Ascending aorta (tissue), 2 donors: ENCODE measurements at places on chromosomes 16 and 17.
A peak's percentile ranks its signal among the peaks of the same experiment; 100 is the strongest.

- H3K27ac ChIP-seq: no peak overlapping the region
- H3K27me3 ChIP-seq: no peaks in the 10 kb centered on the region
- no peak for DNase-seq
- no peaks in the 10 kb centered on the region for H3K4me1 ChIP-seq
These were observed 186.4 kb upstream of the CDH13 start for GRCh38 chr16:82440336-82440735.

GRCh38 chr17:1511290-1511689 lies 5.1 kb downstream of the INPP5K start:
- H3K27me3 ChIP-seq: no peaks in the 10 kb centered on the region
- peaks cover 16% of the 10 kb centered on the region for H3K4me1 ChIP-seq
- no peak for DNase-seq
- H3K36me3 ChIP-seq: peaks cover 44% of the 10 kb centered on the region

DNA sequence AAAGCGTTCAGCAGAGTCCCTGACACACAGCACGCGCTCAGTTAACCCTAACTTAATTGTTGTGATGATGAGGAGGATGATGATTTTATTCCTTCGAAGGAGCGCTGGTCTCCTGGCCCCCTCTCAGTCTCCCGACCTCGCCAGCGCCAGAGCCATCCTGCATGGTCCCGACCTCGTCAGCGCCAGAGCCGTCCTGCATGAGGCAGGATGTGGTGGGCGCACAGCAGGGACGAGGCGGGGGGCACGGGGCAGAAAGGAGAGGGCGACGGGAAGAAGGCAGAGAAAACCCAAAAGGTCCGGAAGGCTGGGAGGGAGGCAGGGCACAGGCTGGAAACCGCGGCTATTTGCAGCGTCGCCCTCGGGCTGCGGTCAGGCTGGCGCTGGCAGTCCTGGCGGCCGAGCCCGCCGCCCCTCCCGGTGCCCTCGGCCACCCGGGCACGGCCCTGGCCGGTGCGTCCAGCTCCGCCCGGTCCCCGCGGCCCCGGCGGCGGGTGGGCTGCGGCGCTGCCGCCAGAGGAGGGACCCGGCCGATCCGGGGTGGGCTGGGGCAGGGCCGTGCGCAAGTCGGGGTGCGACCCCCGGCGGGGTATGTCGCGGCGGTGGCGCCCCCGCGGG lies 3.0 kb upstream of the TAC4 start:
- peak overlapping the region; percentile 77 for H3K4me3 ChIP-seq
- H3K36me3 ChIP-seq: no peaks in the 10 kb centered on the region
- no peak for DNase-seq
- no peak overlapping the region for H3K27ac ChIP-seq

GRCh38 chr16:28562199-28562598 lies 8.5 kb downstream of the SGF29 start:
- H3K4me3 ChIP-seq: no peak overlapping the region
- H3K36me3 ChIP-seq: peaks cover 13% of the 10 kb centered on the region
- no peaks in the 10 kb centered on the region for H3K27me3 ChIP-seq
- H3K4me1 ChIP-seq: no peaks in the 10 kb centered on the region
- DNase-seq: no peak

- no peak overlapping the region for H3K4me3 ChIP-seq
- H3K27ac ChIP-seq: no peak overlapping the region
- no peaks in the 10 kb centered on the region for H3K27me3 ChIP-seq
- DNase-seq: no peak
- no peaks in the 10 kb centered on the region for H3K4me1 ChIP-seq
These were observed 46.4 kb downstream of the LDHD start for GRCh38 chr16:75070012-75070841.

DNA sequence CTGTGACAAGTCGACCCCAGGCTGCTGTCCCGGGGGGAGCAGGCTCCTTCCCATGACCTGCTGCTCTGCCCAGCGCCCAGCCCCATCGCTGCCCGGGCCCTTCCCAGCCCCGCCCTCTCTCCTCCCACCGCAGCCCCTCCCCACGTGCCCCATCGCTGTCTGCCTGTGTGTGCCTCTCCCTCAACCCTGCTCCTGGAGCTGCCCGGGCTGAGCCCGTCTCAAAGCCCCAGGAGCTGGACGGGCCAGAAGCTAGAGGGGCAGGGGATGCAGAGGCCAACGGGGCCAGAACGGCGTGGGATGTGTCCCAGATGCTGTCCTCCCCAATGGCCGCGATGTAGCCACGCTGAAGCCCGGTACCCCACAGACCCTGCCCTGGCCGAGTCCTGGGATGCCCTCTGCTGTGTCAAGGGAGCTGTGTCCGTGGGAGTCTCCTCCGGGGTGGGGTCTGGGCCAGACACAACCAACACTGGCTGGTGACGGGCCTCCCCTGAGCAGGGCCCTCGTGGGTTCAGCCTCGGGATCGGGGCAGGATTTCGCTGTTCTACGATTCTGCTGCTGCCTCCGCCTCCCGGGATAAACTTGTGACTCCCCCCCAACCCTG lies 118.2 kb upstream of the ZNF750 start:
- no peak overlapping the region for H3K27ac ChIP-seq
- no peaks in the 10 kb centered on the region for H3K36me3 ChIP-seq
- no peak overlapping the region for H3K4me3 ChIP-seq
- no peaks in the 10 kb centered on the region for H3K27me3 ChIP-seq

- no peaks in the 10 kb centered on the region for H3K27me3 ChIP-seq
- H3K4me3 ChIP-seq: no peak overlapping the region
- H3K4me1 ChIP-seq: no peaks in the 10 kb centered on the region
- H3K36me3 ChIP-seq: no peaks in the 10 kb centered on the region
These were observed 126.4 kb upstream of the ANKFN1 start for GRCh38 chr17:56026915-56027314.

- no peak overlapping the region for H3K27ac ChIP-seq
- H3K36me3 ChIP-seq: no peaks in the 10 kb centered on the region
- no peak for DNase-seq
These were observed 10.7 kb upstream of the SMTNL2 start for GRCh38 chr17:4573669-4574068.

- DNase-seq: no peak
- H3K4me1 ChIP-seq: peaks cover 25% of the 10 kb centered on the region
- H3K4me3 ChIP-seq: peak overlapping the region; percentile 100
- H3K36me3 ChIP-seq: no peaks in the 10 kb centered on the region
- no peaks in the 10 kb centered on the region for H3K27me3 ChIP-seq
- H3K27ac ChIP-seq: peak overlapping the region; percentile 99
These were observed 1.4 kb upstream of the KANSL1 start for GRCh38 chr17:46194393-46195216.

DNA sequence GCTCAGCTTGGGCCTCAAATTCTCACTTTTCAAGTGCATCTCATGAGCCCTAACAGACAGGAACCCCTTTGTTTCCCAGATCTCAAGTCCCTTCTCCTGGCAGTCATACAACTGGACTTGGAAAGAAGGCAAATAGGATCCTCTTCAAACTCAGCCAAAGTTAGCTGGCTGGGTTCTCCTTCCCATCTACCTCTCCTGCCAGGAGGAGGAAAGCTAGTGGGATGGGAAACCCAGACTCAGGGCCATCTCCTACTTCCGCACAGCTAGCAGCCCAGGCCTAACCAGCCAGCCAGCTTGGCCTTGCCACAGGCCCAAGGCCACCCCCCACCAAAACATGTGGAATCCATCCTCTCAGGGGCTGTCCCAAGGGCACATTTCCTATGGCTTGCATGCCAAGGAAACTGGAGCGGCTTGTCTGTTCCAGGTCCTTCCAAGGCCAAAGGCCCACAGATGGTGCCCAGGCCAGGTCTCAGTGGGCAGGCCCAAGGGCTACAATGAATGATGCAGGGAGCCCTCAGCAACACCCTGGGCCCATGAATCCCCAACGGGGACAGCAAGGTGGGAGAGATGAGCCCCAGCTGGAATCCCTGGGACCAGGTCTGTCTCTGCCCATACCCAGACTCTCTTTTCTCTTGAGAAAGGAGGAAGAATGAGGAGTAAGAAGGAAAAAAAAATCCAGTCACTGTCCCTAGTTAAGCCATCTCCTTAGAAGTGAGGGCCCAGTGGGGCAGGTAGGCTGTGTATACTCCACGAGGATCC lies 1.7 kb downstream of the SMARCD2 start:
- no peak for DNase-seq
- H3K4me1 ChIP-seq: peaks cover 34% of the 10 kb centered on the region
- peak overlapping the region; percentile 83 for H3K4me3 ChIP-seq
- peaks cover 13% of the 10 kb centered on the region for H3K36me3 ChIP-seq
- peak overlapping the region; percentile 89 for H3K27ac ChIP-seq
- H3K27me3 ChIP-seq: no peaks in the 10 kb centered on the region

DNA sequence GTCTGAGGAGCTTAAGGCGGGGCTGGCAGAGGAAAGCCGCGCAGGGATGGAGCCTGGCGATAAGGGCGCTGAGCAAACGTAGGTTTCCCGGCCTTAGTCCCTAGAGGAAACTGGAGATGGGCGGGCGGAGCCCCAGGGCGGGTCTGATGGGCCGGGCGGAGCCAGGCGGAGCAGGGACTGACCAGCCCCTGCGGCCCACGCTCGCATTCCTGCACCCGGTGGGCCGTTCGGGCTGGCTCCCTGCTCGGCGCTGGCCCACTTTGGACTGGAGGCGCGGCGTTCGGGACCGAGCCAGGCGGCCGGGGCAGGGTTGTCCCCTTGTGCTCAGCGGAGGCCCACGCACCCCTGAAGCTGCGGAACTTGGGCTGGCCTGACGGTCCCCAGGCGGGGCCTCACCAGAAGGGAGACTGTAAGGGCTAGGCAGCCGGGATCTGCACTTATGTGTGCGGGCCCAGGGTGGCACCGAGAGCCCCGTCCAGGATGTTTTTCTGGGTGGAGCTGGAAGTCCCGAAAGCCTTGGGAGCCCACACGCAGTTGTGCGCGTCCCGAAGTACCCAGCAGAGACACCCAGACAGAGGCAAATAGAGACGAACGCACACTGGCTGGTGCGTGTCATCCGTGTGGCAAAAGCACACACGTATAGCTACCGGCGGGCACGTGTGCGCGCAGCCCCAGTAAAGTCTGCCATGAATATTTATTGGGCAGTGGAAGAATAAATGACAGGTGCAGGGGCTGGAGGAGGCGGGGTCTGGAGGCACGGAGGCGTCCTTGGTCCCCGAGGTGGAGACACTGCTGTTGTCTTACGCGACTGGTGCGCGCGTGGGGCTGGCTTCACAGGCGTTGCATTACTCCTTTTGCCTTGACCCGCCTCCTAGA lies 1.4 kb downstream of the PYDC1 start:
- no peaks in the 10 kb centered on the region for H3K36me3 ChIP-seq
- peaks cover 3% of the 10 kb centered on the region for H3K27me3 ChIP-seq
- H3K4me1 ChIP-seq: peaks cover 23% of the 10 kb centered on the region
- no peak overlapping the region for H3K27ac ChIP-seq

- H3K27me3 ChIP-seq: no peaks in the 10 kb centered on the region
- no peak overlapping the region for H3K4me3 ChIP-seq
- H3K36me3 ChIP-seq: no peaks in the 10 kb centered on the region
- peak overlapping the region; percentile 89 for H3K27ac ChIP-seq
- peaks cover 74% of the 10 kb centered on the region for H3K4me1 ChIP-seq
- no peak for DNase-seq
These were observed 123.8 kb downstream of the SMG6 start for GRCh38 chr17:2179615-2180295.

GRCh38 chr17:17445925-17446665 lies 30.7 kb upstream of the MED9 start:
- H3K27ac ChIP-seq: no peak overlapping the region
- DNase-seq: no peak
- no peaks in the 10 kb centered on the region for H3K4me1 ChIP-seq
- H3K4me3 ChIP-seq: no peak overlapping the region
- H3K36me3 ChIP-seq: no peaks in the 10 kb centered on the region

DNA sequence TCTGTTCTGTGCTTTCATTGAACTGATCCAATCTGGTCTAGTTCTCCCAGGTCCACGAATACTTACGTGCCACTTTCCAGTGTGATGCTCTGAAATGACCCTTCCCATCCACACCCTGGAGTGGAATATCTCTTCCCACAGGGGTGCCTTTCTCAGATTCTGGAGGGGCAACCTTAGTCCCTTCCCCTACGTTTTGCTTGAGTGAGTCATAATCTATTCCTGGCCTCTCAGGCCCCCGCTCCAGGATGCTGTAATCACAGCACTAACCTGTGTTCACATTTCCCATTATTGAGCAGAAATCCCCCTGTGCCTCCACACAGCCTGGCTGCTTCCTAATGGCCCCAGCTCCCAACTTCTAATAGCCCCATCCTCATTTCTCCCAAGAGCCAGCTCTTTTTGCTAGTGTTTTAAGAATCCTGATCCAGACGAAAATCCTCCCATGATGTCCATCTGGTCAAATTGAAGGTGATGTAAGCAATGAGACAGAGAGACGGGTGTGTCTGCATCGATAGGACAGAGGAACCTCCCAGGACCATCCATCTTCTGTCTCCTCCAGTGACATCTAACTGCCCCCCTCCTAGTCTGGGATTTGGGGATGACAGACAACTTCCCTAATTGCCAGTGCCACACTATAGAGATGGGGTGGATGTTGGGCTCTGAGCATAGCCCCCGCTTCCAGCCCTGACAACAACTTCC lies 164.0 kb upstream of the MAF start:
- no peaks in the 10 kb centered on the region for H3K27me3 ChIP-seq
- DNase-seq: no peak
- H3K27ac ChIP-seq: no peak overlapping the region
- no peaks in the 10 kb centered on the region for H3K36me3 ChIP-seq
- H3K4me3 ChIP-seq: no peak overlapping the region

DNA sequence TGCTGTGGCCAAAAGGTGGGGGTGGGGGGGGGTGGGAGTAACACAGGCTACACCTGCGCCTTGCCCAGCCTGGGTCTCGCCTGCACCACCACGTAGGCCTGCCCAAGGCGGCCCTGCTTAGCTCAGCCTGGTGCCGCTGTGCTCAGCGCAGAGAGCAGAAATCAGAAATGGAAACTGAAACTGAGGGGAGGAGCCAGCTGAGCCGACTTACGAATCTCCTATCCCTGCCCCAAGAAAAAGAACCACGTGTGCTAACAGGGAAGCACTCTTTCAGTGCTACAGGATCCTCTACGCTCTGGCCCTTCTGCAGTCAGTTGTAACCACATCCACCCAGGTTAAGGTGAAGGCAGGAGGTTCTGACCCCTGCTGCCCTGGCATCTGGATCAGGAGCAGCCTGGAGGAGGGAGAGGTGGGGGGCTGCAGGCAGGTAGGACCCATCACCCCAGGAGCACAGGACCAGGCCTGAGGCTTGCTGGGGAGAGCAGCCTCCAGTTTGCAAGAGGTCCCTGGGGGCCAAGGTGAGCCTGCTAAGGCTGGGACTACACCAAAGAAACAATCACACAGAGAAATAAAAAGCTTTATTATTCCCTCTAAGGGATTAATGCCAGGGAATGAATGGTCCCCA lies at the start of gene DHX58:
Gene DHX58 (minus strand): TSS at position 163 of the 625 bp plus-strand sequence. CDS start 822 bp downstream, outside the sequence.
- peak within 1 kb of the TSS; percentile 78 for H3K4me3 ChIP-seq
- peak within 1 kb of the TSS; percentile 93 for H3K27ac ChIP-seq
- peaks cover 11% of the 10 kb centered on the region for H3K4me1 ChIP-seq
- DNase-seq: peak; percentile 39
- H3K27me3 ChIP-seq: no peaks in the 10 kb centered on the region

DNA sequence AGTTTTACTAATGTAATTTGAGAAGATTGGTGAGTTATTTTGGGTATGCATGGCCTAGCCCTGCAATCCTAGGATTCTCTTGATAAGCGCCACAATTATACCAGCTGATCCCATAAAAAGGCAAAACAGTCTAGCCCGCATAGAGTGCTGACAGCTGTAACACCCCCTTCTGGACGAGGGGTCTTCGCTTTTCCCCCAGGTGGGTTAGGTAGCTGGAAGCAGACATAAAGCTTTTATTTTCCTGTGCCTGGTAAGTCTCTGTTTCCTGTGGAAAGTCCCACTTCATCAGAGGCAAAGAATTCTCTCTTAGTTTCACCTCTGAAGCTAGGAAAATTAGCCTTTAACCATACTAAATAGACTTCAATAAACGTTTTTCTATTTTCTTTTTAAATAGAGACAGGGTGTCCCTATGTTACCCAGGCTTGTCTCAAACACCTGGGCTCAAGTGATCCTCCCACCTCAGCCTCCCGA lies 108.3 kb downstream of the YPEL2 start:
- H3K4me3 ChIP-seq: no peak overlapping the region
- no peaks in the 10 kb centered on the region for H3K27me3 ChIP-seq
- no peak for DNase-seq
- H3K36me3 ChIP-seq: no peaks in the 10 kb centered on the region
- peaks cover 40% of the 10 kb centered on the region for H3K4me1 ChIP-seq
- peak overlapping the region; percentile 93 for H3K27ac ChIP-seq
